Activated T-cell treated with anti-CD3 and anti-CD28 coated beads, Interleukin-2, amount 50 U/mL, for 1 hour (primary cell): ENCODE measurements at places on chromosomes 5 and 9.

GRCh38 chr5:173014671-173015070 lies 31.1 kb downstream of the ATP6V0E1 start:
- DNase-seq, result no peak

DNA sequence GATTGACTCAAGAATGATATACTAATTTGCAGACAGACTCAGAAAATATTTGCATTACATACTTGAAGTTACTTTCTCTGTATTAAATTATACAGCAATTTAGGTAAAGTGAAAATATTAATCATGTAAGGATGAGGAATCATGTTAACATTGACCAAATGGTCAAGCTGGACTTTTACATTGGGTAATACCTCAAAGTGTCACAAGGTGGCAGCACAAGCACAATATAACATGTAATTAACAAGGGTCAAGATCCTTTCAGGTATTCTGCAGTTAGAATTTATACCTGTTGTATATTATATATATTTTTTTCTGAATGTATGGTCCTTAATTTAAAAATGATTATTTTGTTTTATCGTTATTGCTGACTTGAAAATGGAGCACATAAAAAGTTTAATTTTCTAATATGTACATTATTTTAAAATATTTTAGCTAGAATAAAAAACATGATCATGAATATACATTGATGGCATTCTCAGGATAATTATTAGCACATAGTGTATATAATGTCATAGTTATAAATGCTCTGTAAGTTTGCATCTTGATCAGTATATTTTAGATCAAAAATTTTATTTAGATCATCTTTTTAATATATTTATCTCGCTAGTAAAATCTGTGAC lies 8.6 kb downstream of the HAPLN1 start:
- DNase-seq, result no peak

GRCh38 chr5:170387775-170388639 lies 1.2 kb downstream of the KCNMB1 start:
- DNase-seq, result no peak

DNA sequence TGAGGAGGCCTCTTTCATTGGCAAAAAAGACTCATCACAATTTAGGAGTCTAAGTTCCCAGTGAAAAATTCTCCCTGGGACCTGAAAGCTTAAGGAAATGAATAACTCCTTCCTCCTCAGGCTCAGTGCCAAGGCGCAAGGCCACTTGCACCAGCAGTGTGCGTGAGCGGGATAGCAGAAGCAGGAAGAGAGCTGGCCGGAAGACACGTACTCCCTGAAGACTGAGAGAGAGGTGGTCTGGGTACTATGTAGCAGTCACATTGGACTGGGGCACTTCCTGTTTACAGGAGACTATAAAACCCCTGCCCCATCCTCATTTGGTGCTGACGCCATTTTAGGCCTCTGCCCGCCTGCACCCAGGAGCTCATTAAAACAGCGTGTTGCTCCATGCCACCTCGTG lies 66.3 kb upstream of the IL33 start:
- no peak for DNase-seq

- DNase-seq, result no peak
Measured at GRCh38 chr5:175778951-175779503, 92.4 kb upstream of the CPLX2 start.

- DNase-seq, result no peak
Measured at GRCh38 chr5:41219658-41220269, 6.4 kb upstream of the C6 start.

DNA sequence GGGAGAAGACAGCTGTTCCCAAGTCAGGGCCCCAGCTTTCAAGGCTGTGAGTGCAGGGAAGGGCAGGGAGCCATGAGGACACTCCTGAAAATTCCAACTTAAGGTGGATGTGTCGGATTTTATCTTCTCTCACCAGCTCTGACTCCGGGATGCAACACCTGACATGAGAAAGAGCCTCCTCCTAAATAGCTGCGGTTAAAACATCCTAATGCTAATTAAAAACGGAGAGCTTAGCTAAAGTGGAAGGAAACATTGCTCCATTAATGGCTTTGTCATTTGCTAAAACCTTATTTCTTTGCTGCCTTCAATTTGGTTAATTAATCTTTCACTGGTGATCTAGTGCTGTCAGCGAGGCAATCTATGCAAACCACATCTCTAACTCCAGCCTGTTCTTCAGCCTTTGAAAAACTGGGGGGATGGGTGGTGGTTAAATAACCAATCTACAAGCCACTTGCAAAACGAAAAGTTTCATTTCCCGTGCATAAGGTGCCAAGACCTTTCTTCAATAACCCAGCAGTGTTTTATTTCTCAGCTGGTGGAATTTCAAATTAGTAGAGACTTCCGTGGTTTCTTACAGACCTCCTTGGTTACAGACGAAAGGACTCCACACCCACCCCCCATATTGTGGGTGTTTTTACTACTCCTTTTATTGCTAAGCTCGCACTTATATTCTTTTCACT lies 379.6 kb downstream of the MLLT3 start:
- no peak for DNase-seq

DNA sequence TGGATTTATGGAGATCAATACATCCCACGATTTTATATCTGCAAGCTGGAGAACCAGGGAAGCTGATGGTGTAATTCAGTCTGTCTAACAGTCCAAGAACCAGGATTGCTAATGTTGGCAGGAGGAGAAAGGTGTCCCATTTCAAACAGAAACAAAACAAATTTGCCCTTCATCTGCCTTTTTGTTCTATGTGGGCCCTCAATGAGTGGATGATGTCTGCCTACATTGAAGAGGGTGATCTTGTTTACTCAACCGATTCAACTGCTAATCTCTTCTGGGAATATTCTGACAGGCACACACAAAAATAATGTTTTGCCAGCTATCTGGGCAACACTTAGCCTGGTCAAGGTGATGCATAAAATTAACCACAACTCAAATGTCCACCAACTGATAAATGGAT lies 65.1 kb upstream of the IL33 start:
- DNase-seq, result no peak

DNA sequence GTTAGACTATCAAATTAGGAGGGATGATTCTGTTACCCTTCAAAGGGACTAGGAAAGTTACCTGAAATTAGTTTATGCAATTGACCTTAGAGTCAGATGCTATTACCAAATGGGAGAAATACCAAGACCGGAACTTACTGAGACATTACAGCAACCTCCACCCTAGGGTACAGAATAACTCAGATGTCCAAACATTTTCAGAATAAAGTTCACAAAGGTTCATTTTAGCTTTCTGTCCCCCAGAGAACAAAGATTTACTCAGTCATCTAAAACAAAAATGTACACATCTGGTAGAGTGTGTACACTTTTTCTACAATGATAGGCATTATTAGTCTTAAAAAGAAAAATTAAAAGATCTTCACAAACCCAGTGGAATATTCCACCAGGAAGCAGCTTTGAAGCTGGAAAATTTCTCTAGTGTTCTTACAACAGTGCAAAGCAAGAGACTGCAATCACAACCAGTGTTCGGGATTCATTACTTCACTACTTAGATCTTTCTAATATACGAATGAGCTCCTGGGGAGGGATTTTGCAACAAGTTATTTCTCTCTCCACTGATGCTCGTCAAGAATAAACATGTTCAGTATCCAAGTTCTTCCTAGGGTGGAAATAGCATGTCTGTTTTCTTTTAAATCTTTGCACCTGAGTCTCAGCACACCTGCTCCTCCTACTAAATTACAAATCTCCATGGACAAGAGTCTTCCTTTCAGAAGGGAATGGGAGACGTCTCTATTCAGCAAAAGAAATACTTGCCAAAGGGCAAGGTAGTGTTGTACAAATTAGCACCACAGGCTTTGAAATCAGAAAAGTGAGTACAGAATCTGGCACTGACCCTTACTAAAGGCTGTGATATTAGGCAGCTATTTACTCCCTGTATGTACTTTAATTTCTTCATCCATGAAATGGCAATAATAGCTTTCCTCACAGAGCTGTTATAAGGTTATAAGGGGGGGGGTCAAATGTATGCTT lies 8.8 kb downstream of the ETF1 start:
- no peak for DNase-seq

DNA sequence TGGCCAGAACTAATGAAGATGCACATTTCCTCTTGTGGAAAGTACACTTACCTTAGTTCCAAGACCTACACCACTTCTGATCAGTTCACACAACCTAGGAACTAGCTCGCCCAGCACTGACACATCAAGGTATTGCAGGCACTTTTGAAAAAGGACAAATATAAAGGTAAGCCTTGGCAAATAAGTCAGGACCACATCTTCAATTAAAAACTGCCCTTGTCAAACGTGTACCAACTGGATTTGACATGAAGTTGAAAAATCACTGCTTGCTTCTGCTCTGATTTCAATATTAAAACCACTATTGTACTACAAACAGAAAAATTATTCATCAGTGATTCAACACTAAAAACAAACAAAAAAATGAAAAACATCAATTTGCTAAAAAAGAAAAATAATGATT lies 45.0 kb upstream of the OR2K2 start:
- DNase-seq, result no peak

DNA sequence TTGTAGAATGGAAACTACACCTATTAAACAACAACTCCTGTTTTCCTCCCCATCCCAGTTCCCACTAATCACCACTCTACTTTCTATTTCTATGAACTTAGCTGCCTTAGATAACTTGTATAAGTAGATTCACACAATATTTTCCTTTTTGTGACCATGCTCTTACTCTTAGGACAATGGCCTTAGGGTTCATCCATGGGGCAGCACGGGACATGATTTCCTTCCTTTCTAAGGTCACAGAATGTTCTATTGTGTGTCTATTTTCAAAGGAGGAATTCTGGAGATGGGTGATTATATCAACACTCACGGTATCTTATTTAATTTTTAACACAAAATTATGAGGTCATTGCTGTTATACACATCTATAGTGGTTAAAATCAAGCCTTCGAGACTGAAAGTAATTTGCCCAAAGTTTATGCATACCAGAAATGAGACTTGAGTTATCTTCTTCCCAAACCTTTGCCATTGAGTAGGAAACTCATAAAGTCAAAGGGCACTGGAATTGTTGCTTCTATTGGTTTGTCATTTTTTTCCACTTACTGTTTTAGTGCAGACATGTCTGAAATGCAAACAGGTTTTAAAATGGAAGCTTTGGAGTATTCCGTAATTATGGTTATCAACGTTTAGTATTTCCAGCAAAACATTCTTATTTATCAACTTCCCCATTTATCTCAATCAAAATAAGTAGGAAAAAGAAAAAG lies 23.6 kb downstream of the CTSL start:
- no peak for DNase-seq

DNA sequence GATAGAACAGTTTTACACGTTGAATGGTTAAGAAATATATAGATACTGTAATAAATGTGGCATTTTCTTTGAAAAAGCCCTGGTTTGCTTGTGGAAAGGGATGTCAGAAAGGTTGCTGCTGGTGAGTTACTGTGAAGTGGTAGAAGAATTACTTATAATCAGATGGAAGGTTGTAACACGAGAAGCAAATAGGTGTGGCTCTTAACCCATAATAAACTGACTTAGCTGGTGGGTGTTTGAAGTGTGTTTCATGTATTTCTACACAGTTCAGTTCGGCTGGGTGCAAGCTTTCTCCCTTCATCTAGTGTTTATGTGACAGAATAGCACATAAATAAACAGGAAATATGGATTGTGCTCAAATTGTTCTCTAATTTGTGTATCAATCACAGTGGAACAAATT lies 5.5 kb downstream of the CNOT6 start:
- DNase-seq, result no peak

DNA sequence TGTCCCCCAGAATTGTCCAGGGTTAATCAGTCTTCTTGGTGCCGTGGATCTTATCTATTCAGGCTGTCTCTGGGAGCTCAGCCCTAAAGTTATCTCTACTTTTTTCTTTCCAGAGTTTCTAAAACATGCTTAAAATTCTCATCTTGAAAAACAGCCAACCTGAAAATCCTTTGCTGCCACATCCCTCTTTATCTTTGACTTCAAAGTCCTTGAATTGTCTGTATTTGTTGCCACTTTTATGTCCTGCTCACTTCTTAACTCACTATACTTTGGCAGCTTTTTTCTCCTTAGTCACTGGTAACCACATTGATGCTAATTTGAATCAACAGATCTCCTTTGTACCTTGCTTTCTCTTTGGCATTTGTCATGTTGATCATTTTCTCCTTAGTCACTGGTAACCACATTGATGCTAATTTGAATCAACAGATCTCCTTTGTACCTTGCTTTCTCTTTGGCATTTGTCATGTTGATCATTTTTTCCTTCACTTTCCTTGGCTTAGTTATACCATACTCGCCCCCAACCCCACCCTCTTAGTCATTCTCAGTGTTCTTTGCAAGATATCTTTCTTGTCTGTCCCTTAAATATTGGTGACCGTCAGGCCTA lies 8.5 kb downstream of the DMXL1 start:
- DNase-seq, result no peak

DNA sequence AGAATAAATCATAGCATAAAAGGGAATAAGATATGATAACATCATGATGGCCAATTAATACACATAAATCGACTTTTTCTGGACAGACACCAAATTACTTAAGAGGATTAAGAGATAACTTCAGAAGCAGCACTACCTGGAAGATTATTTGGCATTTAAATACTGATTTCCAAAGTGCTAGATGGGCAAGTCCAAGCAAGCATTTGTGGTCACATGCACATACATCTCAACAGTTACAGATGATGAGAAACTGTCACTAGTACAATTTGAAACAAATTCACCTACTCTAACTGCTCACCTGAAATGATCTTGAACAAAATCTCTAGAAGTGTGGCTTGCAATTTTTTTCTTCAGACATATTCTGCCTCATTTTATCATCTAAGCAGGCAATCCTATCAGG lies 26.8 kb upstream of the RASGEF1C start:
- no peak for DNase-seq

- no peak for DNase-seq
Measured at GRCh38 chr9:123435471-123435870, 79.5 kb downstream of the CRB2 start.
